Caki2 (cell line): ENCODE measurements at places on chromosomes 4 and X. TPM values are rescaled to one million over a fixed set of nuclear protein-coding genes. Genes with fewer than 3 reads are reported as not detected.

DNA sequence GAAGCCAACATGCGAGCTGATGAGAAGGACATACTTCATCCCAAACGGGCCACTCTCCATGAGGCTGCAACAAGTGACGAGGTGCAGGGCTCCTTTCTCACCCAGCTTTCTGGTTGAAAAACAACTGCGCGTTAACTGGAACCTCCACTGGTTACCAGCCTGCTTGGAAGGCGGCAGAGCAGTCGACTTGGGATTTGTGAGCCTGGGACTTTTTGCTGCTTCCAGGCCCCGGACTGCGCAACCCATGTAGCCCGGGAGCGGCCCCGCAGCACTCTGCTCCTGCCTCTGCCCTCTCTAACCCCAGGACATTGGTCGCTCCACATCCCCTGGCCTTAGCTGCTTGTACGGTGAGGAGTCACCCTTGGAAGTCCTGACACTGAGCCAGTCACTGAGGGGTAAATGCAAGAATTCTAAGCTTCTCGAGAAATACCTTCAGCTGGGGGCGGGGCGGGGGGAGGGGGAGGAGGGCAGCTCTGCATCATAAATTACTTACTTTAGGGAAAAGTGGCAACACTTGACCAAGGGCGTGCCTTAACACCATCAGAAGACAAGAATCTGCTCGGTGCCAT, 72.7 kb downstream of the MTMR1 start:
- no peak for DNase-seq

DNA sequence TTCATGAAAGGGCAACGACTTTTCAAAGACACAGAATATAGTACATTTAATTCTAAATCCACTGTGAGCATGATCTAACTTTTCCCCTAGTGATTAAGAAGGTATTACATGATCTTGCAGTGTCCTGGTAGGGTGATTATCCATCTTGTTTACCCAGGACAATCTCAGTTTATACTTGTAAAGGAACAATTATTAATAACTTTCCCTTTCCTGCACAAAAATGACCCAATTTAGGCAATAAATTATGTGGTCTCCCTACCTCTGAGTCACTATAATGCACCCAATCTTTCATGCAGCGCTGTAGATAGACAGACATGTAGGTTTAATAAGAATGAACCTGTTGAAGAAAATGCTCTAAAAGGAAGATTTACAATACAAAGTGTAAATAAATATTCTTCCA, 22.7 kb downstream of the UNC5C start:
- DNase-seq = no peak

DNA sequence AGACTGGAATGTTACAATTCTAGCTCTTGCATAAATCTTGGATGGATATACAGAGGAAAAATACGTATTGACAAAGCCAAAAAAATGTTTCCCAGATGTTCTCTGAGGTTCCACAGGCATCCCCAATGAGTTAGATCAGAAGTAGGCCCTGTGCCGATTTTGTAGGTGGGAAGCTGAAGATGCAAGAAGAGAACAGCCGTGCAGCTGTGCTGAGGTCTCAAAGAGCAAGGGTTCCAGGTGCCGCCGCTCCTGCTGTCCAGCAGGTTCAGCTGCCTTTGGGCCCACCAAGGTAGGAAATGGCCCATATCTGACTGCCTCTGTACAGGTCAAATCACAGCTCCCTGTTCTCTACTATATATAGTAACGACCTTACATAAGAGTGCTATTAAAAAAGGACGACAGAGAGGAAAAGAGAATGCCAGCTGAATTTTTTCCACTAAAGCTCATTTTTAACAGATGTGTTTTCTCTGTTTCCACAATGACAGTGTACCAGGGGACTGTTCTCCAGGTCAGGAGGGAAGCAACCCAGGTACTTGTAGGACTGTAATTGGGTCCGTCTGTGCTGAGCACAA, 155.6 kb downstream of the CBR4 start:
- no peak for DNase-seq

- no peak for DNase-seq
Measured at GRCh38 chrX:21176921-21177571, 197.2 kb upstream of the CNKSR2 start.

- no peak for DNase-seq
Measured at GRCh38 chr4:188091-188490, 63.8 kb downstream of the ZNF718 start.

DNA sequence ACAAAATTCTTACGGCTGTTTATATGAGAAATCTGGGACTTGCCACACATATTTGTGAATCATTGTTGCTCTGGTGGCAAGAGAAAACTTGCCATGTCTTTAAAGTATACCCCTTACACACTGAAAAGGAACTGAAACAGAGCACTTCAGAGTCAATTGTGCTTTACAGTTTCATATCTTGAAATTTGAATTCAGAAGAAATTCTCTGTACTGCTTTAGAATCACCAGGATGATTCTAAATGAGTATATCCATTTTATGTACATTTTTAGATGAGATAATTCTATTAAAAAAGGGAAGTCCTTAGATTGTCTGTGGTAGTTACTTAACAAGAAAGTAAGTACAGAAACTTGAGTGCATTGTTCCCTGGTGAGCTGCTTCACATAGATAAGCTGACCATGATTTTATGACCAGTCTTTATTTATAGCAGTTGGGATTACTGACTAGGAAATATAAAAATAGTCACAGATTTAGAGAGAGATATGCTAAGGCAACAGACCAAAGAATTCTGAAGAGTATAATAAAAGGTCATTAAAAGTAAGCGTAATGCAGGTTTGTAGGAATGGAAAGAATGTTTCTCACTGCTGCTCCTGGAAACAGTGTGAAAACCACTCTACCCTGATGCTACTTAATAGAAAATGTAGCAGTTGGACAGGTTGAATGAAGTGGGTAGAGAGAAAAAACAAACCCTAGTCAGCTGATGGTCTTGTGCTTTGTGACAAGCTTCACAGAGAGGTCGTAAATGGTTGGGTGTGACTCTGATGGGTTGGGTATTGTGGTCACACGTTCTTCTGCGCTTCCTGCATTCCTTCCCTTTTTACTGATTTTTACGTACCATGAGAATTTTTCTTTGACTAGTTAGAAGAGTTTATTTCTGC, 41.0 kb downstream of the FNIP2 start:
- DNase-seq = peak; percentile 99

GRCh38 chr4:127606823-127607222, 25.9 kb upstream of the INTU start:
- DNase-seq = no peak

GRCh38 chr4:84924434-84924833, 42.1 kb downstream of the WDFY3 start:
- no peak for DNase-seq

- no peak for DNase-seq
Measured at GRCh38 chrX:136473663-136474062, 14.1 kb upstream of the BRS3 start.

GRCh38 chr4:139822391-139822790, 156.8 kb downstream of the MGST2 start:
- no peak for DNase-seq

GRCh38 chrX:35442421-35442820, 355.7 kb upstream of the MAGEB16 start:
- DNase-seq = no peak

GRCh38 chr4:57127361-57127760, 17.2 kb upstream of the IGFBP7 start:
- no peak for DNase-seq

DNA sequence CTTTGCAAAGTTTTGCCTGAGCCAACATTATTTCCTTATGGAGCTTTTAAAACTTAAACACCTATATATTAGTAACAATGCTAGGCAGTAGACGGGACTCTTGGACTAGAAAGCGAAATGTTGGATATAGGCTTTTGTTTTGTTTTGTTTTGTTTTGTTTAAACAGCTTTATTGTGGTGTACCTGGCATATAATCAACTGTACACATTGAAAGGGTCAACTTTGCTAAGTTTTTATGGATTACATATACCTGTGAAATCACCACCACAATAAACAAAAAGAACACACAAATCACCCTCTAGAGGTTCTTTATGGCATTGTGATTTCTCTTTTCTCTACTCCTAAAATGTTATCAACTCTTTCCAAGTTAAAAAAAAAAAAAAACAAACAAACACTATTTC, 184.9 kb upstream of the LNX1 start:
- DNase-seq = no peak

DNA sequence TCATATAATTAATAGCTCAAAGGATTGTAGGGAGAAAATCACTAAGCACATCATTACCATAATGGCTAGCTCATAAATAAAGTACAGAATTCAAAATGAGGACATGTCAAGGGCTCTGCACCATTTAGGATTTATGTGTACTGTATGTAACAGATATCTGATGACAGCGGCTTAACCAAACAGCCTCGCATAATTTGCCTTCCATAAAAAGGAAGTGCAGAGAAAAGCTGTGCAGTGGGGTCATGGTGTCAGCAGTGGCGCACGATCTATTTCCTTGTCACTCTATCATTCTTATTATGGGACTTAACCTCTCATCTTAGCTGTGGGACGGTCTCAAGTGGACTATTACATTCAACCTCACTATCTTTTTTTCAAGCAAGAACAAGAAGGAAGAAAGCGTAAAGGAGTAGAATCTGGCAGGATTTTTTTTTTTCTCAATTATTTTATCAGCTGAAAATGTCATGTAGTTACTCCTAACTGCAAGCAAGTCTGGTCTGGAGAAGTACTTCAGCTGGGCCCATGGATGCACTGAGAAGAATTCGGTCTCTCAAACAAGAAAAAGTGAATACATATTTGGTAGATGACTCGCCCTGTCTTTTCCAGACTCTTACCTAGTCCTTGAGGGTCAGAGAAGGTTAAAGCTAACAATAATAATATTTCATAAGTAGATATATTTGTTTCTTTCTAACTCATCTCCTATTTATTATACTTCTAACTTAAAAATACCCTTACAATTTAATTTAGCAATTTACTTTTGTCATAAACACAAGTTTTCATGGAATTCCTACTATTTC, 94.6 kb downstream of the COX18 start:
- DNase-seq = peak; percentile 30

DNA sequence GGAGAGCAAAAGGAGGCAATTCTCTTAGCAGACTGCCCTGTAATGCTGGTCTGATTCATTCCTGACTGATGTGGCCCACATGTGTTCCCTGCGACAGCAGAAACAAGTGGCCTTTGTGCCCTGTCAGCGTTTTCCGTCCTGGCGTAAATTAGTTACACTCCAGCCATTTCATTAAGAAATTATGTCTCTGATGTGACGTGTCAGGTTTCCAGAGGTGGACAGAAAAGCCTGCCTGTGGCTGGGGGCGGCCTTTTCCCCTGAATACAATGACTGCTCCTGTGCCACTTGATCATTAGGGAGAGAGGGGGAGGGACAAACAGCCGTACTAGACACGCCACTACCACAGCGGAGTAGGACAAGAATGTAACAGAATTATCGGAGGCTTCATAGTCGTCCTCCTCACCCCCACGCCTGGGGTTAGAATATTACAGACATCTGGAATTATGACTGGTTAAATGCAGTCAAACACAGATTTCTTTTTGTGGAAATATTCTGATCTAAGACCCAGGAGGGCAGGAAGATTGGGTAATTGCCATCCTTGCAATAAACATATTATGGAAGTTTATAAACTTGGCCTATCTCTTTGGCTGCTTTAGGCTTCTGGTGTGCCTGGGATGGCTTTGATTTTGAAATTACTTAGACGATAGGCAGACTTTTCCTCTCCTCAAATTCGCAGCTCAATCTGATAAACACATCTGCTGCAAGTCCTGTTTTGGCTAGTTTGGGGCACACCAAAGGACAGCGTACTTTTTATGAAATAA, 146.2 kb upstream of the BCOR start:
- no peak for DNase-seq

- no peak for DNase-seq
Measured at GRCh38 chr4:106048250-106048971, 153.1 kb downstream of the NPNT start.

DNA sequence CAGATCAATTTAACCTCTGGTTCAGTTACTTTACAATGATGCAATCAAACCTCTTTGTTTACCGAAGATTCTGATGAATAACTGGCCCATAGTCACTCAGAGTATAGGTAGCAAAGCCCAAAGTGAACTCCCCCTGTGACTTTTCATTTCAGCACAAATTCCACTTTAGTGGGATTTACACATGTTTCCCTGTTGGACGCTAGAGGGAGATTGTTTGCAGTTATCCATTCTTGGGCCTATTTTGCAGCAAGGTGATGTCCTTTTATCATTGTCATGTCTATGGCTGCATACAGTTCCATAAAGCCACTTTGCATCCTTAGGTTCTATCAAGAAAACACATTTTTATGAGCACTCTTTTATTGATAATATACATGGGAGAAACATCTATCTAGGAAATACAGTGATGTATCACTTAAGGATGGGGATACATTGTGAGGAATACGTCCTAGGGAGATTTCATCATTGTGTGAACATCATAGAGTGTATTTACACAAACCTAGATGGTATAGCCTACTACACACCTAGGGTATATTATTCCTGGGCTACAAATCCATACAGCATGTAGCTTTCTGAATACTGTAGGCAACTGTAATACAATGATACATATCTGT, 14.5 kb upstream of the DKK2 start:
- no peak for DNase-seq

DNA sequence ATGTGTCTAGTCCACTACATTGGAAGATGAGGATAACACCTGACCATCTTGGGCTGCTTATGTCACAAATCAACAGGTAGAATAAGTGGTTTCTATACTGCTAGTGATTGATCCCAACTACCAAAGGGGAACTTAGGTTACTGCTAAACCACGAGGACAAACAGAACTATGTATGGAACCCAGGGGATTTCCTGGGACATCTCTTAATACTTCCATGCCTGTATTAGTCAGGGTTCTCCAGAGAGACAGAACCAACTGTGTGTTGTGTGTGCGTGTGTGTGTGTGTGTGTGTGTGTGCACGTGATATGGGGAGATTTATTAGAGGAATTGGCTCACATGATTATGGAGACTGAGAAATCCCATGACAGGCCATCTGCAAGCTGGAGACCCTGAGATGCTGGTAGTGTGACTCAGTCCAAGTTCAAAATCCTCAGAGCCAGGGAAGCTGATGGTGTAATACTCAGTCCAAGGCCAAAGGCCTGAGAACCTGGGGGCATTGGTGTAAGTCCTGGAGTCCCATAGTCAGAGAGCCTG, 16.2 kb upstream of the AFF1 start:
- DNase-seq = peak; percentile 29

GRCh38 chr4:151717314-151717713, 43.5 kb downstream of the GATB start:
- DNase-seq = no peak

GRCh38 chr4:40557736-40558135, 71.9 kb downstream of the RBM47 start:
- DNase-seq = no peak

CT45A6 gene
- not detected in 2 replicates for total RNA-seq

P2RY10 gene
- total RNA-seq = not detected in 2 replicates

MAGEA4 gene
- not detected in 2 replicates for total RNA-seq

BEND4 gene
- not detected in 2 replicates for total RNA-seq

CENPVL3 gene
- total RNA-seq = not detected in 2 replicates

SHISA3 gene
- total RNA-seq = not detected in 2 replicates

WDFY3 gene
- total RNA-seq = 20.4 and 30.3 TPM in 2 replicates

UBE2A gene
- 32.4 and 46.1 TPM in 2 replicates for total RNA-seq

NUDT10 gene
- total RNA-seq = 1.9 and 6.6 TPM in 2 replicates

CLIC2 gene
- 0.43 TPM in 1 of 2 replicates, not detected in the other for total RNA-seq

TKTL1 gene
- 0.37 and 0.64 TPM in 2 replicates for total RNA-seq

GABRE gene
- 4.0 and 6.0 TPM in 2 replicates for total RNA-seq

BMP3 gene
- total RNA-seq = not detected in 2 replicates

UGT2B15 gene
- total RNA-seq = not detected in 2 replicates

GLRA3 gene
- not detected in 2 replicates for total RNA-seq

USP46 gene
- 3.9 and 27.8 TPM in 2 replicates for total RNA-seq

GSX2 gene
- not detected in 2 replicates for total RNA-seq
